NCI-H1105 (cell line): ENCODE measurements at places on chromosomes 3 and 15.
A peak's percentile ranks its signal among the peaks of the same experiment; 100 is the strongest.

DNA sequence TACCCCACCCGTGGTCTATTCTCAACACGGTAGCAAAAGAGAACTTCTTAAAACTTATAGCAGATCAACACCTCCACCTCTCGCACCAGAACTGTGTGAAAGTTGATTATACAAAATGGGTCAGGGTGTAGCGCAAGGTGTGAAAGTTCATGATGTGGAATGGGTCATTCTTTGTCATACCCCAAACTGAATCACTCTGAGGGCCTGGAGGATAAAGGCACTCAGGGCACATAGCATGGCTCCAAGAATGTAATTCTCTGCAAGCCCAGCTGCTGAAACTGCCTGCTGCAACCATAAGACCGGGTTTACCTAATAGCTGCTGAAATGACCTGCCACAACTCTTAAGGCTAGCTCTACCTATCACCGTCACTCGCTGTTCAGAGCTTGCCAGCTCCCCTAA, 70.0 kb downstream of the FOXP1 start:
- DNase-seq = no peak

- no peak for DNase-seq
Measured at GRCh38 chr3:12966847-12967605, 106.2 kb downstream of the IQSEC1 start.

GRCh38 chr15:101773496-101774100, 29.7 kb upstream of the OR4F6 start:
- peak; percentile 18 for DNase-seq

- no peak for DNase-seq
Measured at GRCh38 chr3:7695049-7695448, 806.6 kb upstream of the LMCD1 start.

DNA sequence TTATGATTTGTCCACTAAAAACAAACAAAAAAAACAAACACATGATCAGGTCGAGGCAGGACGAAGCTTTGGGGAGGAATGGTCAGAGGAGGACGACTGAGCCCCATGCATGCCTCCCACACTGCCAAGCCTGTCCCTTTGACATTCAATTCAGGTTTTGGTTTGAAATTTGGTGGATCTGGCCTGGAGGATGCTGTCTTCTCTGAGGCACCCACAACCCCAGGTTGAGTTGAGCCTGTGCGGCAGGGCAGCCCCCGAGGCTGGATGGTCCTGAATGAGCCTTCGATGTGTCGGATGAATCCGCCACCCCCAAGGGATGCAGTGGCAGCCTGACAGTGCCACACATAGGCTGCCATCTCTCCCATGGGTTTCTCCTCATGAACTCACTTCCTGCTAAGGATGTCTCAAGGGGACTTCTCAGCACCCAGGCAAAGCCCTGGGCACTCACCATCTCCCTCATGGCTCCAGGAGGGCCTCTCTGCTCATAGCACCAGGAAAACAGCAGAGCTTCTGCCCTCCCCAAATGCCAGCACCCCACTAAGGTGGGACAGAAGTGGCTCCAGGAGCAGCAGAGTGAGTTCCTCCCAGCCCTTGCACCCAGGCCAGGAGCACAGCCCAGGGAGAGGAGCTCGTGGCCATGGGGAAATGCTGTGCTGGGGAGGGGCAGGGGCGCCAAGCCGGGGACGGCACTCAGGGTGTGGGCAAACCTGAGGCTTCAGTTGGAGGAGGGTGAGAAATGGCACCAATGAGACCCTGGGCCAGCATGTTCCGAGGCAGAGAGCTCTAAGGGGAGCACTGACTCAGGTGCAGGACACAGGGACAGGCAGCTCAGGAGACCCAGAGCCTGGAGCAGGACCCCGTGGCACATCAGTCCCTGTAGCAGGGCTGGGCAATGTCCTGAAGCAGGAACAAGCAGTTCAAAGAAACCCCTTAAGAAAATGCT, 18.5 kb downstream of the PRR23E start:
- no peak for DNase-seq

GRCh38 chr3:19934098-19934566, at the start of gene EFHB:
Gene EFHB (minus strand): TSS chr3:19934217. CDS start chr3:19934018, 199 bp downstream.
- peak; percentile 28 for DNase-seq

DNA sequence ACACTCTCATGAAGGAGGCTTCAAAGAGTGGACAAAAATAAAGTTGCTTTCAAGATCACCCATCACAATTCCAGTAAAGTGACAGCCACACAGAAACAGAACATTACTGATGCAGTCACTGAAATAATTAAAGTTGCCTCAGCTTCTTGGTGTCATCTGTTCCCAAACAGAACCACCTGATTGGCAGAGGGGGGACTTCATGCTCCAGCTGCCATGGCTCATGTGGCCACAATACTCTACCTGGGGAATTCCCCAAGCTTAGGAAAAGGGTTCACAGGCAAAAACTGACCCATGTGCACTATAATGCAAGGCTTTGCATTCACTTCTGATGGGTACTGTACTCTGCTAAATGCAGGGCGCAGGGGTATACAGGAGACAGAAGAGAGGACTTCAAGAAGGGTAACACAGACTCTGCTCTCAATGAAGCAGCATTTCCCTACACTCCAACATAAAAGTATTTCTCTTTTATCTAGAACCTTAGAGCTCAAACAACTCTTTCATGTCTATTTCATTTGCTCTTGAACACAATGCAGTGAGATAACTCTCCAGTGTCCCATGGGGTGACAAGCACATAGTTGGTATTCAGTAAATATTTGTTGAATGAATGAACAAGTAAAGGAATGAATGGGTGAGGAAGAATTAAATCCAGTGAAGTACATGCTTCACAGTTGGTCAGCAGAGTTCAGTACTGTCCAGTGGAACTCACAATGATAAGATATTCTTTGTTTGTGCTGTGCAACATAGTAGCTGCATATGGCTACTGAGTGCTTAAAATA, 8.6 kb upstream of the CTNNB1 start:
- DNase-seq = no peak

- DNase-seq = peak; percentile 28
Measured at GRCh38 chr15:84748274-84749110, at the start of gene ZNF592. Gene ZNF592 (plus strand): TSS chr15:84748592. CDS start chr15:84782676, 34,084 bp downstream.

GRCh38 chr3:42507761-42508335, 5.4 kb downstream of the VIPR1 start:
- no peak for DNase-seq
